ENCODE measurements at places on chromosomes 6 and 20.

DNA sequence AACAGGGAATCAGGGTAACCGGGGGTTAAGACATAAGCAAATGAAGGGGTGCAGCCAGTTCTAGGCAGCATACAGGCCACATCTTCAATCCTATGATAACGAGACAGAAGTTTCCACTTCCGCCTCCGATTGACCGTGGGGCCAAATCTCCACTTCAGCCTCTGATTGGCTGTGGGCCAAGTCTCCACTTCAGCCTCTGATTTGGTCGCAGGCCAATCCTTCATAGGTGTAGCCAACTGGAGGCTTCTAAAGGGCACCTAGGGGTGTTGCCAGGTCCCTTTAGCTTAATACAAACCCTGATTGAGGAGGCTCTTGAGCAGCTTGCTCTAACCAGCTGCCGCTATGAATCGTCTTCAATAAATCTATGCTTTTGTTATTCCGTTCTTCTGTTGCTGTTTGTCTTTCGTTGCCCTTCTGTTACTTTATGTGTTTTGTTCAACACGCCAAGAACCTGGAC is 2.1 kb upstream of the ERGIC3 start:
- peaks cover 16% of the 10 kb centered on the region for H3K4me1 ChIP-seq
- H3K4me3 ChIP-seq: no peak overlapping the region
- no peaks in the 10 kb centered on the region for H3K27me3 ChIP-seq
- no peak for DNase-seq

- H3K36me3 ChIP-seq: no peaks in the 10 kb centered on the region
- no peak overlapping the region for H3K27ac ChIP-seq
Observed at GRCh38 chr6:20237677-20238460, 25.6 kb upstream of the MBOAT1 start.

DNA sequence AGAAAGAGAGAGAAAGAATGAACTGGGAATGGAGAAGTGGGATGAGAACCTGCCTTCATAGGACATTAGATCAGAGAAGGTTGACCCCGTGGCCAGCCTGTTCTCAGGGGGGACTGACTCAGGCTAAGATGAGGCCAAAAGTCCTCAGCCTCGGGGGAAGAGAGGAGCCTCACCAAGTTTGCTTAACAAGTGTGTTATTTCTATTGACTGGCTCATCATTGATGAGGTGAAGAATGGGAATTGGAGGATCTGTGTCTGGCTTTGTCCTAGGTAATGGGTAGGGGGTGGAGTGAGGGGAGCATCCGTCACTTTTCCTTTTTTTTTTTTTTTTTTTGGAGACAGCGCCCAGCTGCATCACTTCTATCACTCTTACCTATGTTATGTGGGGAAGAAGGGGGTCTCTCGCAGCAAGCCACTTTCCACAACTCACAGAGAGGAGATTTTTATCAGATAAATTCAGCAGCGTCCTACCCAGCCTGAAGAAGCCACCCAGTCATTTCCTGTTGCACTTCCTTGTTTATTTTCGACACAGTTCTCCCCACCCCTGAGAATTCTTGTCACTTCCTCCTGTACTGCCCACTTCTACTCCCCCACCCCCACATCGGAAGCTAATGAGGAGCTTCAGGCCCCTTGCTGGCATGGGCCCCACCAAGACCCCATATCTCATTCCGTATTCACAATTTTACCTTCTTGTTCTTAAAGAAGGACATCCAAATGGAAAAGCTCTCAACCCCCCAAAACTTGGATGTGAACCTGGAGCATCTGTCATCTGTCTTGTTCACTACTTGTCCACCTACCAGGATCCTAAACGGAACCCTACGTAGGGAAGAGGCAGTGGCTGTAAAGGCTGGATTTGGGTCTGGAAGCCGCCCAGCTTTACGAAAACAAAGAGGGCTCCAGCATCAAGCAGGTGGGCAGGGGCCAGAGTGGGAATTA is 2.8 kb upstream of the RNASET2 start:
- H3K27me3 ChIP-seq: no peaks in the 10 kb centered on the region
- no peak overlapping the region for H3K4me3 ChIP-seq
- H3K36me3 ChIP-seq: no peaks in the 10 kb centered on the region
- H3K4me1 ChIP-seq: peaks cover 26% of the 10 kb centered on the region
- peak overlapping the region; percentile 50 for H3K27ac ChIP-seq

DNA sequence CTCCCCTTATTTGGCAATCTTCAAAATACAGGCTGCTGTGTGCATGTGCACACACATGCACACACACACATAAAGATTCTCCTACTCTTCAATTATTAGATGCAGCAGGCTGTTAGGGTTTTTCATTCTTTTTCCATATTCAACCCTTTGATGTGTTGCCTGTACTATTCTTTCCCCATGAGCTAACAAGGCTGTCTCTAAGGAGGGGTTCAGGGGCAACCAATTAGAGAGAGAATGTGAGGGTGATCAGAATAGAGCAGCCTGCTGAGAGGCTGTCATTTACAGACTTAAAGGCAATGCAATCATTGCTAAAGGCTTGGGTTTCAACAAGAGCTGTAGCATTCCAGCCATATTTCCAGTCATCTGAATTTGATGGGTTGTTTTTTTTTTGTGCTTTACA is 467.4 kb upstream of the ID4 start:
- DNase-seq: no peak
- H3K36me3 ChIP-seq: no peaks in the 10 kb centered on the region
- H3K27ac ChIP-seq: no peak overlapping the region
- peaks cover 19% of the 10 kb centered on the region for H3K4me1 ChIP-seq

- H3K4me3 ChIP-seq: no peak overlapping the region
- DNase-seq: no peak
- H3K36me3 ChIP-seq: peaks cover 56% of the 10 kb centered on the region
- peaks cover 5% of the 10 kb centered on the region for H3K4me1 ChIP-seq
- H3K27me3 ChIP-seq: no peaks in the 10 kb centered on the region
Observed at GRCh38 chr20:41200446-41201202, 63.3 kb downstream of the PLCG1 start.

DNA sequence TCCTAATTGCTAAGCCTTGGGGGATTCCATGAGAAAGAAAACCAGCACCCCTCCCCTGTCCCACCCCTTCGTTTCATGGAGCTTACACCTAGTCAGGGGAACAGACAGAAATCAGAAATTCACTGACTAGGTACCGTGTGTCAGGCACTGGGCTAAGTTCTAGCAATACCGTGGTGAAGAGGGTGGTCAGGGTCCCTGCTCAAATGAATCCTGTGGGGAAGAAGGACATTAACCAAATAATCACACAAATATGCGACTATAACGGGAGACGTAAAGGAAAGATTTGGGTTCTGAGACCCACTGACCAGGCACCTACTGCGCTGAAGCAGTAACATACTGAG is 65.1 kb upstream of the TOP1 start:
- H3K27me3 ChIP-seq: no peaks in the 10 kb centered on the region
- H3K4me1 ChIP-seq: peaks cover under 1% of the 10 kb centered on the region
- DNase-seq: peak; percentile 24
